Stimulated activated naive B cell treated with anti-CD40 and anti-IgM and Interleukin-4, amounts not matched to agents 10 μg/mL and 1 μg/mL and 100 μg/mL, for 72 hours (primary cell): ENCODE measurements at places on chromosomes 2 and 18.

GRCh38 chr2:55147041-55147440, 85.1 kb downstream of the CLHC1 start:
- H3K4me1 ChIP-seq: peaks cover 17% of the 10 kb centered on the region
- H3K27me3 ChIP-seq: no peaks in the 10 kb centered on the region
- no peaks in the 10 kb centered on the region for H3K36me3 ChIP-seq

DNA sequence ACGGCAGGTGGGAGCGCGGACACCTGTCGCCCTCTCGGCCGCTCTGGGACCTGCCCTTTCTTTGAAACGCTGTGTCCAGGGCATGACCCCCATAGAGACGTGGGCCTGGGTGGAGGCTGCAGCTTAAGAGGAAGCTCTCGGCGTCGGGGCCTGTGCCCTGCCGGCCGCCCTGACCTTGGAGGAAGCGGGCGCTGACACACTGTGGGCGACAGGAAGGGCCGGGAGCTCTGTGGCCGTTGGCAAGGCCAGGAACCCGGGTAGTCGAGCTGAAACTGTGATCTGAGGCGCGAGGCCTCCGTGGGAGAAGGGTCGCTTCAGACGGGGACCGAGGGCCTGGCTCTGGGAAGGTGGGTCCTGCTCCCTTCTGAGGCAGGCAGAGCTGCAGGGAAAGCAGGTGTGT, 28.2 kb downstream of the KCNG2 start:
- DNase-seq: no peak
- H3K27me3 ChIP-seq: no peaks in the 10 kb centered on the region
- H3K4me3 ChIP-seq: peak overlapping the region; percentile 68
- peak overlapping the region; percentile 42 for H3K27ac ChIP-seq
- peaks cover 36% of the 10 kb centered on the region for H3K4me1 ChIP-seq

DNA sequence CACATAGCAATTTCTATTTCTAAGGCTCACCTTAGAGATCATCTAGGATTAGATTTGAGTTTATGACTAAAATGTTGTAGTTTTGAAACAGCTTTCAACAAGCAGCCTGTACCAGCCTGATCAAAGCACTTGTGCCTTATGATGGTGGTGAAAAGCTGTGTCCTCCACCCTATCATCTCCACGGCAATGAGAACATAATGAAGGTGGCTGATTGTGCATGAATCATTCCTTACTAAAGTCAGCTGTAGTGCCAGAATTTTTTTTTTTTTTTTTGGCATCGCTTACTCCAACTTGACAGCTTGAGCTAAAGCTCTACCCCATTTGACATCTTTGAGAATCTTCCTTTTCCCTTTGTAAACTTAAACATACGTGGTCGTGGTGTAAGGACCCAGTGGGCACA, 86.0 kb downstream of the DCC start:
- no peaks in the 10 kb centered on the region for H3K27me3 ChIP-seq
- no peaks in the 10 kb centered on the region for H3K4me1 ChIP-seq
- no peaks in the 10 kb centered on the region for H3K36me3 ChIP-seq
- no peak overlapping the region for H3K4me3 ChIP-seq

DNA sequence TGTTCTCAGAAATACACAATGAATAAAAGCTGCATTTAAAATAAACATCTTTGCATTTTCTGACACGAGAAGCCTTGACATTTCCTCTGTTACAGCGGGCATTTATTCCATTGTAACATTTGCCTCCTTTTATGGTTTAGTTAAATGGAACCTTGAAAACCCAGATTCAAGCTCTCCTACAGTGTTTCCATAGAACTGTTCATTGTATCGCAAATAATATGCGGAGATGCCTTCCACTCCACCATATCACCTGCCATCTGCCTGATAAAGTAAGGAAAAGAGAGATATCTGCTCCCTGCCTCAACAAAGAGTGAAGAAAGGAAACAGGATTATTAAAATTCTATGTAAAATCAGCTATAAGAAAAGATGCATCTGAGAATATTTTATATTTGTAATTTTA, 69.8 kb downstream of the CDH19 start:
- H3K4me1 ChIP-seq: no peaks in the 10 kb centered on the region
- no peak for DNase-seq
- no peak overlapping the region for H3K4me3 ChIP-seq
- H3K27me3 ChIP-seq: no peaks in the 10 kb centered on the region
- no peaks in the 10 kb centered on the region for H3K36me3 ChIP-seq

DNA sequence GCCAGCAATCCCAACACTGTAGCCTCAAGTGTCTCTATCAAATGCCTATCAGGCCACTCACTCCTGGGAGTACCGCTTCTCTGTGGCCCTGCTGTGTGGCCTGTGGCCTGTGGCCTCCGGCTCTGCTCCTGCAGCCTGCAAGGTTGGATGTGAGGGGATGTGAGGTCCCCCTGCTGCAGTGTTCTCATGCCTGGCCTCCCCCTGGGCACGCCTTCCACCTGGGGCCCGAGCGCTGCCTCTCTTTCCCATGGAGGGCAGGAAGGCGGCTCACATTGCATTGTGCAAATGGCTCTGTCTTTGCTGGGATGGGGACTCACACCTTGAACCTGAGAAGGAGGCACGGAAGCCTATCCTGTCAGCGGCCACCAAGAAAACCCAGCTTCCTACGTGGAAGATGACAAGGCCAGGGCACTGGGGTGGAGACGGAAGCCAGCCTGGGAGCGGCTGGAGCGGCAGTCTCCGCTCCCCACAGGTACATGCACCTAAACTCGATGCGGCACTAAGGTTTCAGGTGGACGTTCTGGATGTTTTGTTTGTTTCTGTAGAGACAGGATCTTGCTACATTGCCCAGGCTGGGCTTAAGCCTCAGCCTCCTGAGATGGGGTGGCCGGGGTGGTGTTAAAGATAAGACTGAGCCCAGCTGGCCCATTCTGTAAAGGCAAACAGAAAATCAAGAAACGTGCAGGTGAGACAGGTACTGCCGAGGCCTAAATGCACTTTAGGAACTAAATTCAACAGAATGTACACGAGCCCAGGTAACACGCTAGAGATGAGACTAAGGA, 140.1 kb downstream of the HDAC4 start:
- peaks cover 47% of the 10 kb centered on the region for H3K4me1 ChIP-seq
- H3K4me3 ChIP-seq: no peak overlapping the region
- DNase-seq: no peak
- no peak overlapping the region for H3K27ac ChIP-seq

- H3K36me3 ChIP-seq: peaks cover 3% of the 10 kb centered on the region
- no peak overlapping the region for H3K4me3 ChIP-seq
- no peaks in the 10 kb centered on the region for H3K27me3 ChIP-seq
- no peak overlapping the region for H3K27ac ChIP-seq
- peaks cover 2% of the 10 kb centered on the region for H3K4me1 ChIP-seq
- DNase-seq: no peak
Observed at GRCh38 chr18:21664069-21664468, 40.5 kb downstream of the ABHD3 start.

GRCh38 chr2:232436381-232437194, 19.4 kb upstream of the ALPI start:
- H3K4me1 ChIP-seq: peaks cover 6% of the 10 kb centered on the region
- H3K27ac ChIP-seq: no peak overlapping the region
- no peak for DNase-seq
- H3K27me3 ChIP-seq: peaks cover 36% of the 10 kb centered on the region

GRCh38 chr2:120312860-120313694, 32.9 kb upstream of the INHBB start:
- peaks cover 47% of the 10 kb centered on the region for H3K4me1 ChIP-seq
- peak; percentile 62 for DNase-seq
- peak overlapping the region; percentile 71 for H3K27ac ChIP-seq
- H3K36me3 ChIP-seq: peaks cover 8% of the 10 kb centered on the region
- H3K27me3 ChIP-seq: peaks cover 34% of the 10 kb centered on the region

DNA sequence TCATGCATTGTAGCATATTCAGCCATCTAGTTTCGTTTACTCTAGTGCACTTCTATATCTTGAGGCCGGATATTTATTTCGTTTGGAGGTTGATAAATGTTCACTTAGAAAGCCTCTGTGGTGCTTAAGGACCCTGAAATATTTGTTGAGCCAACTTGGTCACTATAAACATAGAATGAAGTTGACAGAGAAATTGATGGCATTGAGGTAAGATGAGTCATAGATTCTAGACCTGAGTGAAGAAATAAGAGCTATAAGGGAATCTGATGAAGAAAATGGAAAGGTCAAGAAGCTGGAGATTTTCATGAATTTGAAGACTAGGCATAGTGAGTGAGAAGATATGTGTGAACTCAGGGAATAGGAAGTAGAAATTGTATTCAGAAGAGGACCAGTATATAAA, 35.9 kb downstream of the EPC2 start:
- no peak overlapping the region for H3K4me3 ChIP-seq
- H3K27ac ChIP-seq: no peak overlapping the region
- H3K4me1 ChIP-seq: peaks cover 57% of the 10 kb centered on the region
- H3K27me3 ChIP-seq: no peaks in the 10 kb centered on the region
- no peak for DNase-seq
- H3K36me3 ChIP-seq: peaks cover 5% of the 10 kb centered on the region

GRCh38 chr18:32319084-32319483, 129.2 kb downstream of the MEP1B start:
- H3K36me3 ChIP-seq: no peaks in the 10 kb centered on the region
- peaks cover 4% of the 10 kb centered on the region for H3K27me3 ChIP-seq
- H3K4me3 ChIP-seq: no peak overlapping the region
- DNase-seq: no peak

- H3K4me1 ChIP-seq: no peaks in the 10 kb centered on the region
- peaks cover 19% of the 10 kb centered on the region for H3K27me3 ChIP-seq
- no peak overlapping the region for H3K27ac ChIP-seq
- DNase-seq: no peak
Observed at GRCh38 chr2:175012516-175012915, 7.3 kb upstream of the CHN1 start.

- no peak overlapping the region for H3K27ac ChIP-seq
- peaks cover 7% of the 10 kb centered on the region for H3K27me3 ChIP-seq
- no peaks in the 10 kb centered on the region for H3K36me3 ChIP-seq
- no peak for DNase-seq
- H3K4me3 ChIP-seq: no peak overlapping the region
Observed at GRCh38 chr2:236107536-236107935, 60.6 kb downstream of the GBX2 start.

GRCh38 chr2:141137122-141137693, 993.6 kb downstream of the LRP1B start:
- no peaks in the 10 kb centered on the region for H3K4me1 ChIP-seq
- DNase-seq: no peak
- H3K4me3 ChIP-seq: no peak overlapping the region
- H3K36me3 ChIP-seq: no peaks in the 10 kb centered on the region
- no peak overlapping the region for H3K27ac ChIP-seq

DNA sequence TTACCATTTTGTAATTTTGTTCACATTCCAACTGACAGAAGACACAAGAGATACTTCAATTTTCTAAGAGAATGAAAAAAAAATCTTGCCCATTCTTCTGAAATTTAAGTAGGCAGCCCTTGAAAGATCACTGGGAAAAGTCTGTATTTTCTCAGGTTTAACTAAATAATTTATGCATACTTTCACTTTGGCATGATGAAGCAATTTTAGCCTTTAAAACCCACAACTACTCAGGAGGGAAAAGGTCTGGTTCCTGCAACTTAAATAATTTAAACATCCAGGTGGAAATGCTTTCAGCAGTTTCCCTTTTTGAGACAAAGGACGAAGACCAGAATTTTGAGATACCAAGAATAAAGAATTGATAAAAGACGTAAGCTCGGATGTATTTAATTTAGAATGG, 61.4 kb downstream of the ZEB2 start:
- no peak overlapping the region for H3K27ac ChIP-seq
- peaks cover 52% of the 10 kb centered on the region for H3K4me1 ChIP-seq
- H3K27me3 ChIP-seq: no peaks in the 10 kb centered on the region
- peaks cover under 1% of the 10 kb centered on the region for H3K36me3 ChIP-seq

- no peak overlapping the region for H3K27ac ChIP-seq
- peaks cover 16% of the 10 kb centered on the region for H3K4me1 ChIP-seq
- H3K27me3 ChIP-seq: no peaks in the 10 kb centered on the region
Observed at GRCh38 chr18:3649135-3649632, 199.2 kb downstream of the TGIF1 start.

- H3K4me1 ChIP-seq: no peaks in the 10 kb centered on the region
- H3K27me3 ChIP-seq: peaks cover 11% of the 10 kb centered on the region
- no peak for DNase-seq
- no peak overlapping the region for H3K27ac ChIP-seq
Observed at GRCh38 chr2:67684991-67685390, 287.9 kb downstream of the ETAA1 start.

- H3K4me1 ChIP-seq: peaks cover 17% of the 10 kb centered on the region
- no peaks in the 10 kb centered on the region for H3K36me3 ChIP-seq
- H3K27me3 ChIP-seq: peaks cover 60% of the 10 kb centered on the region
- H3K4me3 ChIP-seq: no peak overlapping the region
- no peak for DNase-seq
Observed at GRCh38 chr2:203585516-203585915, 50.4 kb upstream of the RAPH1 start.
